ENCODE measurements at places on chromosomes 2 and 18.

DNA sequence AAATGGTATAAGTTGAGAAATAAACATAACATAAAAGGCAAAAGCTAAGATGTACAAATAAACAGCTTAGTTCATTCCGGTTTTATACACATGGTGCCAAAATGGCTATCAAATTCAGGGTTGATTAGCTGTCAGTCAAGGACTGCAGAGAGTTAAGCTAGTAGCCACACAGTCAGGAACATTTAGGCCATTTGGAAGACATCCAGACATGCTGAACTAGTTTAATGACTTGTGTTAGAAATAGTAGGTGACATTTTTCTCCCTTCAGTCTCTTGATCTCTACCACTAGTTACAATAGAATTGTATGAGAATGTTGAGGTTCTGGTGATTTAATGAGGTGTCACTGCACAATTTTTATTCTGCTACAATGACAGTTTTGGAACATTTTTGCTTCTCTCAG, 394.4 kb upstream of the SPHKAP start:
- no peak for ATAC-seq

GRCh38 chr2:25305775-25306174, 36.0 kb downstream of the DNMT3A start:
- ATAC-seq = no peak

- no peak for ATAC-seq
These were observed 252.2 kb downstream of the HDAC4 start for GRCh38 chr2:239148495-239149200.

- ATAC-seq = no peak
These were observed 206.0 kb downstream of the NCK2 start for GRCh38 chr2:105950521-105951383.

GRCh38 chr2:198321522-198322088, 517.2 kb downstream of the PLCL1 start:
- ATAC-seq = no peak

- no peak for ATAC-seq
These were observed 34.0 kb downstream of the BMPR2 start for GRCh38 chr2:202410092-202410491.

- no peak for ATAC-seq
These were observed 944.0 kb downstream of the DPP10 start for GRCh38 chr2:115386465-115386864.

GRCh38 chr2:229044581-229044980, 226.5 kb downstream of the PID1 start:
- ATAC-seq = no peak

DNA sequence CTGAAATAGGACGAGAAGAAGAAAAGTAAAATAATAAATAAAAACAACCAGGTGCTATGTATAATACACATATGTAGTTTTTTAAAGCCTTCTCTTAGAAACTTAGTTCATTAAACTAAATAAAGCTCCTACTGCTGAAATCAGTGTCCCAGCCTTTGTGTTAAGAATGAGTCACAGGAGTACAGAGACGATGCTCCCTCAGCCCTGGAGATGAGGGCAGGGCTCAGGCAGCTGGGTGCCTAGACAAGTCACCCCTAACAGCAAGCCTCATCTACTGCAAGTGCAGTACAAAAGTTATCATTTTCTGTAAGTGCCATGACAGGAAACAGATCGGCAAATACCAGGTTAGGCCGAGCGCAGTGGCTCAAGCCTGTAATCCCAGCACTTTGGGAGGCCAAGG, 18.2 kb downstream of the KIDINS220 start:
- ATAC-seq = no peak

DNA sequence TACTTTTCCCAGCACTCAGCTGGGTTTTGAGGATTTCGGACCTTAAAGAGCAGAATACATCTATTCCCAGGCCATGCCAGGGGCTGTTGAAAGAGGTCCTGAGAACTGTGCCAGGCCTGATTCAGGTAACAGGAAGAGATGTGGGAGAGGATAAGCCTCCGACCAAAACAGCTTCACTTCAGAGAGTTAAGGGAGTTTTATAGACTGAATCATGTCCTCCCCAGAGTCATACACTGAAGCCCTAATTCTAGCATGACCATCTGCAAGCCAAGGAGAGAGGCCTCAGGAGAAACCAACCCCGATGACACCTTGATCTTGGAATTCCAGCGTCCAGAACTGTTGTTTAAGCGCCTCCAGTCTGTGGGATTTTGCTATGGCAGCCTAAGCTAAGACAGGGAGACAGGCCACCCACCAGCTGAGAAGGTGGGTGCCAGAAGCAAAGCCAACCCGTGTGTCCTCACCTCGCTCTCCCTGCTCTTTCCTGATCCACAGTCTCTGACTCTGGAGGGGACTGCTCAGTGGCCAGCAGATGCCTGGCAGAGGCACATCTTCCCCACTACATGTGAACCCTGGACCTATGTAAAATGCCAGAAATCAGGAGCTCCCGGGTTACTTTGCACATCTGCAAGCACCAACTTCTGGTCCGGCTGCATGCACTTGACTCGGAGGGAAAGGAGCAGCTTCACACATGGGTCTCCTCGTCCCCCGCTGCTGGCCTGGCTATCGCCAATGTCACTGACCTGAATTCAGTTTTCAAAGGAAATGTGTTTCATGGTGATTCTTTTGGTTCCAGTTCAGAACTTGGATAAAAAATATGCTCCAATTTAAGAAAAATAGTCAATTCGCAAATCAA, 116.8 kb upstream of the EPC2 start:
- no peak for ATAC-seq

GRCh38 chr2:16767789-16768476, 102.3 kb upstream of the CYRIA start:
- ATAC-seq = no peak

- no peak for ATAC-seq
These were observed 76.4 kb downstream of the LTBP1 start for GRCh38 chr2:33022989-33023727.

DNA sequence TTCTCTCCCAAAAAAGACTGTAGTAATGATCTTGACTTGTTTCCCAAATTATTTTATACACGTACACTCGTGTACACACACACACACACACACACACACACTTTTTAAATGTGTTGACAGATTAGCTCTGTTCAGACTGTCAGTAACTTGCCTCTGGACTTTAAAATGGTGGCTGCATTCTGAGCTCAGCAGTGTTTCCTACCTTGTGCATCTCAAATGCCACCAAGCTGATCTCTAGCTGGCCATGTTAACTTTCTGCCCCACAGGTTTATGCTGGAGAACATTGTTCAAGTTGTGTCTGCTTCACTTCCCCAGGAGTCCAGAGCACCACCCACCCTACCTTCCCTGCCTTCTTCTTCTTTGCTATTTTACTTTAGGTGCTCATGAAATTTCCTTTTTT, 73.4 kb upstream of the TMEM87B start:
- no peak for ATAC-seq

DNA sequence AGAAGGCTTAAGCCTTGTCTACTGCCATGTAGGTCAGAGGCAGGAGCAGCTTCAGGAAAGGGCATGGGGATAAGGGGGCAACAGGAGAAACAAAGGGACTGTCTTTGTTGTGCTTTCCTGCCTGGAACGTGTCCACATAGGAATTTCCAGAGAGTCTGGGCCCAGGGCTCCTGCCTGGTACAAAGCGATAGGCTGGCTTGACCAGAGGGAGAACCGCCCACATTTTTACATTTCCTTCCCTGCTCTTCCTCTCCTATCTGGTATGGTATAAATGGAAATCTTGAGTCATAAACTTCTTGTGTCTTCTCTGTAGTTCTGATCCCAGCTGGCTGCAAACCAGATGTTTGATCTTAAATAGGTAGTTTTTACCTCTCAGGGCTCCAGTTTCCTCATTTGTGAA, 414.8 kb downstream of the HRH4 start:
- ATAC-seq = no peak

DNA sequence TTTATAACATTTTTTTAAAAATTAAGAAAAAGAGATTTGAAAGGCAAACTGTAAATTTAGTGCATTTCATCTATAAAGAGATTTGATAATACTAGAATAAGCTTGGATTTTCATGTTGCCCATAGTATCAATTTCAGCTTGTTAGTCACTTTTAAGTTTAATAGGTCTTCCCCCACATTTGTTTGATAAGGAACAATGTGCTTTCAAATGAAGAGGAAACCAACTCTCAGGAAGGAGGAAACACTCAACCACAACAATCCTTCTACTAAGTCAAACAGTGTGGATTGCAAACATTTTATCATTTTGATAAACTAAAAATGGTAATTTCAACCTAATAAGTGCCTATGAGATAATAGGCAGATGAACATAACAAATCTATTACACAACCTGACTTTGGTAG, 397.1 kb upstream of the CDH20 start:
- ATAC-seq = no peak

DNA sequence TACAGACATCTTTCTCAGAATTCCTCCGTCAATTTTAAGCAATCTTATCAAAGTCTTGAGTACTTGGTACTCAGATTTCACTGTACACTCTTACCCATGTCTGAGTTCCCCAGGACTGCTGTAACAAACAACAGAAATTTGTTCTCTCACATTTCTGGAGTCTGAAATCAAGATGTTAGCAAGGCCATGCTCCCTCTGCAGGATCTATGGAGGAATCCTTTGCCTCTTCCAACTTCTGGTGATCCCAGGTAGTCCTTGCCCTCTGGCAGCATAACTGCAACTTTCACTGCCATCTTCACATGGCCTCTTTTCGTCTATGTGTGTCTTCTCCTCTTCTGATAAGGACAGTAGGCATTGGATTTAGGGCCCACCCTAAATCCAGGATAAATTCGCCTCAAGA, 17.1 kb upstream of the CACNB4 start:
- no peak for ATAC-seq

GRCh38 chr18:54387631-54388030, 29.9 kb downstream of the C18orf54 start:
- no peak for ATAC-seq

- no peak for ATAC-seq
These were observed 241.3 kb downstream of the DYSF start for GRCh38 chr2:71694501-71695234.

DNA sequence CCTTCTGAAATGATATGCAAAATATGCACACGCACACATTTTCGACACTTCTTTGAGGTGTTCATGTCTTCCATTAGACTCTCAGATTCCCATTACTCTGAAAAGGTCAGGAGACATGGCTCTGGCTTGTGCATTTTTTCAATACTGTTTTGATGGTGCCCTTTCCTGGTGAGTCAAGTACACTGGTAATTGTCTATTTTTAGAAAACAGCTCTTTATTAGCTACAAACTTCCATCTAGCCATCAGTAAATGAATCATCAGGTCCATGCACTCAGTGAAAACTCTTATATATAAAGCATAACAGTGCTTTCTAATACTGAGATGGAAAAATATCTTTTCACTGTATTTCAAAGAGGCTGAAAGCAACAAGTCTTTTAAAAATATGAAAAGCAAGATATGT, 194.9 kb downstream of the GALNT1 start:
- no peak for ATAC-seq

- no peak for ATAC-seq
These were observed 44.0 kb downstream of the GYPC start for GRCh38 chr2:126699716-126700581.

- ATAC-seq = no peak
These were observed 761.8 kb downstream of the LRRTM4 start for GRCh38 chr2:76760367-76760704.

Measured in activated CD4-positive, CD25-positive, alpha-beta regulatory T cell treated with anti-CD3 and anti-CD28 coated beads, Interleukin-2, amount 50 U/mL, for 24 hours (primary cell).